Stimulated activated CD4-positive, alpha-beta T cell treated with anti-CD3 and anti-CD28 coated beads, Interleukin-12 subunit alpha, Interleukin-12 subunit beta, amount 100 ng/mL, for 4 hours (primary cell): ENCODE measurements at places on chromosomes 12 and 14.

- no peak for DNase-seq
These were observed 55.6 kb upstream of the JDP2 start for GRCh38 chr14:75372260-75372659.

DNA sequence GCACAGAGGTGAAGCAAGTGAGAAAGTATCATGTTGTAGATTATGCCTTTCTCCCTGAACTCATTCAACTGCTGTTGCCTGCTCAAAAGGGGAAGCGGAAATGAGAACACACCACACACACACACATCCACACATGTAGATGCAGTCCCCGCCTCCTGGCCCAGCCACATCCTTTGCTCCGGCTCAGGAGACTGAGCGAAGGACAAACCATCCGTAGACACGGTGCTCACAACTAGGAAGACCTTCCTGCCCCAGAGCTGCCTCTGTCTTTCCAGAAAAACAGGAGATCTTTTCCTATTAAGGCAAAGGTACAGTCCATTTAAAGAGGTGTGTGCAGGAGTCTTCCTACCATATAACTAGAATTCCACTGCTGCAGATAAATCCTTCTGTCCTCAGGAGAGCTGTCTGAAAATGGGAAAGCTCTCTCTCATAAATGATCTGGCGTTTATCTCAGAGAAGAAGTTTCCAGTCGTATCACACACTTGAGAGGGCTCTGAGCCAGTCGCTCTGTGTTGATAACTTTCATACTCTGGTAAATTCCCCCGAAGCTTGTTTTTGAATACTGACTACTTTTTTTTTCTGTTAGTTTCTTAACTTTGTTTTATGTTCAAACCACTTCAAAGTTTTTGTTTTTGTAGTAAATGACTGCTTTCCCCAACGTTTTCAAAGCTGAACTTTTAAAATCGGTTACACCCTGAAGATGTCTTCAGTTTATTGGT lies at the start of gene TESPA1:
TSS of gene TESPA1 (minus strand) at position 105 of the 719 bp plus-strand sequence. CDS start 10,200 bp downstream, outside the sequence.
- peak; percentile 61 for DNase-seq

- no peak for DNase-seq
These were observed 53.7 kb downstream of the MON2 start for GRCh38 chr12:62520361-62520760.

- no peak for DNase-seq
These were observed at the start of gene STON2 for GRCh38 chr14:81400202-81400678. TSS of gene STON2 (minus strand) at chr14:81400324. CDS start at chr14:81398382, 1,942 bp downstream.

DNA sequence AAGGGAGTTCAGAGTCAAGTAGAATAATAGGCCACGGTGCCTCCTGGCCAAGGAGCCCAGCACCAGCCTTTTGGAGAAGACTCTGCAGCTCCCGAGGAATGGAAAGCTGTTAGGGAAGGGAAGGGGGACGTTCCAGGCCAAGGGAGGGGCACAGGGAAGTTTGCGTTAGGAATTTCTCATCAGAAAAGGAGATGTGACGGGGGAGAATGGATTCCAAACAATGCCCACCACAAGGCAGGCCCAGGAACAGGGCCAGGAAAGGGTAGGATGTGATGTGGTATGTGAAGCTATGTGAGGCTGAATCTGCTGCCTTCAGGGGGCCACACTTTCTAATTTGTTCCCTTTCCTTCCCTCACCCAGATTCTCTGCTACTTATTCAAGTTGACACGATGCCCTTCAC lies 46.0 kb downstream of the DGLUCY start:
- DNase-seq: no peak

GRCh38 chr14:34872822-34873588 lies 2.2 kb downstream of the BAZ1A start:
- DNase-seq: no peak

DNA sequence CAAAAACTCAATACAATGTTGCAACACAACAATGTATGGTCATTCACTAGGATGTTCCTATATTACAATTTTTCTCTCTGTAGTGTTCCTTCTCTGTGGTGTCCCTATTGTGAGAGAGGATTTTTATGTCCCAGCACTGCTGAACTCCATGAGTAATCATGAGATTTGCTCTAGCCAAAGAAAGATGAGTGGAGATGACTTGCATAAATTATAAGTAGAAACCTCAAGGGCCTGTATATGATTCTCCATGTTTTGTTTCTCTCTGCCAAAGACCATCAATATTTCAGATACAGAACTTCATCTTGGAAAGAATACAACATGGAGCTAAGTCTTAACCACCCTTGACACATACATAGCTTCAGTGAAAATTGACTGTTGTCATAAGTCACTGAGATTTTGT lies 579.1 kb downstream of the TMTC2 start:
- DNase-seq: no peak

DNA sequence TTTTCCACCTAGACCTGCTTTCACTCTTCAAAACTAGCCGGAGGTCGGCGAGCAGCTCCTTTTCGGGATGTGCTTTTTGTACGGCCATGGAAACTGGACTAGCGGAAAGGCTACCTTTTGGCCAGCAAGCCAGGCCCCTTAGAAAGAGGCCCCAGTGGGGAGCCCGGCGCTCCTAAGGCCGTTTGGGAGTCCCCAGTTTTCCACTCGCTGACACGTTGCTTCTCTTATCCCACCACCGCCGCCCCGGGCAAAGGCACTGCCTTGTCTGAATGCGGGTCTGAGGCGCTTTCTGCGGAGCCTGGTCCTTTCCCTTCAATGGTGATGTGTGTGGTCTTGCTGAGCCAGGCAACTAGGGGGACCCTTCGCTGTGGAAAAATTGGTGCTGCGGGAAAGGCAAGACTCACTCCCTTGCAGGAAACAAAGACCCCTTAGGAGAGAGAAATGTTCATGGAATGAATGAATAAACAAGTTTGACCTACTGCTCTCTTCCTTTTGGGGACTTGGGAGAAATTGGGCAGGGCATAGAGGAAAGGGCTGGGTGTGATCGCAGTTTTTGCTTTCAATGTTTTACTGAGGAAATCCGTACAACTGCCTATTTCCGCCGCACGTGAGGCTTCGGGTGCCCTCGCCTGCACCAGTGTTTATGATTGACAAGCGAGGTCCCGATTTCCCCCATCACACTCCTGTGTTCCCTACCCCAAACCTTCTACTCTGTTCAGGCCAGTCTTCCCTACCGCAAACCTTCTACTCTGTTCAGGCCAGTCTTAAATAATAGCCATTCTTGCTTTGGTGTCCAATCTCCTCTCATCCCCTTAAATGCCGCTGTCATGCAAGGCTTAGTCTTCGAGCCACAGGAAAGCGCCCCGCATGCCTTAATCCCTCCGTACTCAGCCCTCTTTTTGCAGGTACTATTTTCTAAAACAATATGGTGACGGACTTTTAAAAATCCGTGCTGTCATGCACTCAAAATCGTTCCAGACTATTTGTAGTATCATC lies 1.0 kb upstream of the SLC38A2 start:
- peak; percentile 28 for DNase-seq

DNA sequence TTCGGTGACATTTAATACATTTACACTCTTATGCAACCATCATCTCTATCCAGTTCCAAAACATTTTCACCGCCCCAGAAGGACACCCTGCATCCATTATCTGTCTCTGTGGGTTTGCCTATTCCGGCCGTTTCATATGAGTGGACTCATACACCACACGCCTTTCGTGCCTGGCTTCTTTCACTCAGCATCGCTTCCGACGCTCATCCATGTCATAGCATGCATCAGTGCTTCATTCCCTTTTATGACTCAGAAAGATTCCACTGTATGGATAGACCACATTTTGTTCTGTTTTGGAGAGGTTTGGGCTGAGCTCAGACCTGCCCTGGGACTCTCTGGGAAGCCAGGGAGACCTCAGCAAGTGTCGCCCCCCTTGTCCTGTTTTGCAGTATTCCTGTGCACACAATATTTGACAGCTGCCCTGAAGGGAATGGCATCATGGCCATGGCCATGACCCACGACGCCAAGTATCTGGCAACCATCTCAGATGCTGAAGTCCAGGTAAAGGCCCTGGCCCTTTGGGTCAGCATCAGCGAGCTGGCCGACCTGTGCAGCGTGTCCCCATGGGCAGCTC lies 23.8 kb downstream of the CFAP251 start:
- no peak for DNase-seq

DNA sequence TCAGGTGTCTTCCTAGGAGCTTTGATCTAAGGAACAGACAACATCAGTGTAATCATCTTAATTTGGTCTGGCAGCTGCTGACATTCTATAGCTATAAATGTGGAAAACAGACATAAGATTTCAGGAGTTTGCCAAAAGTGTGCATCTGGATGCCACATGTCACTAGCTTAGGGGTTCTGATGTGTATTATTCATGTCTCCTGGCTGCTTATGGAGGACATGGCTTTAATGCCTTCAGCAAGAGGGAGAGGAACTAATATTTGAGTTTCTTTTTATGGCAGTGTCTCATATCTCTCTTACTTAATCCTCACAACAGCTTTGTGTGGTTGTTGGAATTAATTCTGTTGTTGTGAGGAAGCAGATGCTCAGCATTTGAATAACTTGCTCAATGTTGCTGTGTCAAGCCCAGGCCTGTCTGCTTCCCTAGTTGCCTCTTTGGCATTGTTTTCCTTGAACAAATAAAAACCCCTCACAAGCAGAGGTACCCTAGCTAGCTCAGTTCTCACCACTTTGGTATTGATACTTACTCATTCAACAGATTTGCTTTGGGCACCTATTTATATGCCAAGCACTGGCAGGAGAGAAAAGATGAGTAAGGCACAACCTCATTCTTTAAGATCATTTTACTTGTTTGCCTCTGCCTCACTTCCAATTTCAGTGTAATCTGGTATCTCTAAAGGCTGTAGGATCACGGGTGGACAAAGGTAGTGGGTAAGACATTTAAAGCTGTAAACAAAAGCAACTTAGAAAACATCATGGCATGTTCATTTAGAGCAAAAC lies 39.8 kb upstream of the EID3 start:
- DNase-seq: no peak

- DNase-seq: no peak
These were observed 1.4 kb downstream of the TMTC1 start for GRCh38 chr12:29782285-29782870.

DNA sequence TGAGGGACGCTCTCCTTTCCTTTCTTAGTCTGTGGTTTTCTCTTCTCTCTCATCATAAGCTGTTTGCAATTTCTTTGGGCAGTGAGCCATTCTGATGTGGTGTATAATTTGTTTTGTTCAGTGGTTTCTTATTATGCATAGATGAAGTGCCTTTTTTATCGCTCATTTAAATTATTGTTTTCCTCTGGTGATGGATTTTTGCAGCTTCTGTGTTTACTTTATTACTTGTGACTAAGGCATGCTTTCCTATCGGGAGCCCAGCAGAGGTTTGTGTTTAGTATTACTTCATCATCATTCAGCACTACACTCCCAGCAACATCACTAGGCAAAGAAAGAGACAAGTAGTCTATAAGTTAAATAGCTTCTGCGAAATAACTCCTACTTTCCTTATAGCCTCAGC lies 586.6 kb upstream of the NOVA1 start:
- DNase-seq: no peak

DNA sequence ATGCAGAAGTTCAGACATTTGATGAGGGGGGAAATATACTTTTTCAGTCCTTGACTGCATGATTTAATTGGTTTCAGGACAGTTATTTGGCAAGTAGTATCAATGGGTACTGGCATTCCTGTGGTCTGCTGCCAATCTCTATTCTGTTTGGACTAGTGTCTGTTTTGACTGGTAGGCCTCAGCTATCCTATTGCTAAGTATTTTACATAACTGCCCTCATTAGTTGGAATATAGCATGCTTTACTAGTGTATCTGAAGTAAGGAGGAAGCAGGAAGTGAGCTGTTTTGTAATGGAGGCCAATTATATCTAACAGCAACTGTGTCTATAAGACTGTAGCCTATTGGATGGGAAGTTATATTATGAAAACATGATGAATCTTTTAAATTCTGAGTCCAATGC lies 104.3 kb downstream of the FLRT2 start:
- DNase-seq: no peak

GRCh38 chr14:94747739-94748138 lies 22.2 kb downstream of the GSC start:
- no peak for DNase-seq

DNA sequence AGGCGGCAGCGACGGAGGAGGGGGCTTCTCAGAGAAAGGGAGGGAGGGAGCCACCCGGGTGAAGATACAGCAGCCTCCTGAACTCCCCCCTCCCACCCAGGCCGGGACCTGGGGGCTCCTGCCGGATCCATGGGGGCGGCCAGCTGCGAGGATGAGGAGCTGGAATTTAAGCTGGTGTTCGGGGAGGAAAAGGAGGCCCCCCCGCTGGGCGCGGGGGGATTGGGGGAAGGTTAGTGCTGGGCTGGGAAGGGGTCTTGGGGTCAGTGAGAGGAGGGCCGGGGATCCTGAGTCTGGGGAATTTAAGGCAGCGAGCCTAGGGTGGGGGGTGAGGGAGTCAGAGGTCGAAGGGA lies 203 bp downstream of the NFATC4 start:
- DNase-seq: no peak

DNA sequence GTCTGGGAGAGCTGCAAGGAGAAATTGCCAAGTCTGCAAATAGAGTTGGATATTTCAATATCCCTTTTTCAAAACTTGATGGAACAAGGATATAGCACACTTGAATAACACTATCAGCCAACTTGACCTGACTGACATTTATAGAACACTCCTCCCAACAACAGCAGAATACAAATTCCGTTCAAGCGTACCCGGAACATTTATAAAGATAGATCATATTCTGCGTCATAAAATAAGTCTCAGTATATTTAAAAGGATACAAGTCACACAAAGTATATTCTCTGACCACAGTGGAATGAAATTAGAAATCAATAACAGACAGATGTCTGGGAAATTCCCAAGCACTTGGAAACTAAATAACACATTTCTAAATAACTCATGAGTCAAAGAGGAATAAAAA lies 29.0 kb upstream of the MEG3 start:
- DNase-seq: no peak

DNA sequence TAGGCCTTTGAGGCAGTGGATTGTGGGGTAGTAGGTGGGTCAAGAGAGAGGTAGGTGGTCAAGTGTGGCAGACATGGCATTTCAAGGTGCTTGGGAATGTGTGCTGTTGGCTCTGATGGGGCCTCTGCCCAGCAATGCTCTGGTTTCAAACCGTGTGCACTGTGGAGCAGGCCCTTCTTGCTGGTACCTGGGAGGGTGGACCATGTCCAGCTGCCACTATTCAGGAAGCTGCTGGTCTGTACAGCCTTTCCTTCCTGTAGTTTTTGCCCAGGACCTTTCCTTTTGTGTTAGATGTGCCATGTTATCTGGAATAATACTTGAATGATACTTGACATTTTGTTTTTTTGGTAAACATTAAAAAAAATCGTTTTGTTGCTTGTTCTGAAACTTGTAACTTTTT lies 14.8 kb downstream of the RIMKLB start:
- DNase-seq: no peak

DNA sequence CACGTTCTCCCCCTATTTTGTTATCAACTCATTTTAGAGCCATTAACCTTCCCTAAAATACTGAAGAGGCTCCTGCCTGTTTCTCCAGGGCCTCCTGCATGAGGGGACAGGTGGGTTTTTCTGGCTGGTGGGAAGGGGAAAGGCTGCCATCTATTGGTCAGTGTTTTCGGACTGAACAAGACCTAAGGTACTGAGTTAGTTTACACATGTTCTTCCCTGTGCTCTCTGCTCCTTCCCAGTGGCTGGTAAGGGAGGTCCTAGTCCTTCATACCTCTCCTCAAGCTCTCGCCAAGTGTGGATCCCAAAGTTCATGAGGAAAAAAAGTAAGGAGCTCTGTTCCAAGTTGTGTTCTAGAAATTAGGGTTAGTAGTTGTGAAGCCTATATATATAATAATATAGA lies 357.5 kb downstream of the FSCB start:
- no peak for DNase-seq
